ENCODE measurements at places on chromosomes 1 and 21. TPM values are rescaled to one million over a fixed set of nuclear protein-coding genes. Genes with fewer than 3 reads are reported as not detected.

GRCh38 chr1:87754139-87754538 is 425.5 kb downstream of the LMO4 start:
- DNase-seq: no peak

CELA2A gene
- total RNA-seq: not detected

- no peak for DNase-seq
These were observed 40.1 kb upstream of the GPR52 start for GRCh38 chr1:174407665-174408064.

CNKSR1 gene
- total RNA-seq: 3.3 TPM

DNA sequence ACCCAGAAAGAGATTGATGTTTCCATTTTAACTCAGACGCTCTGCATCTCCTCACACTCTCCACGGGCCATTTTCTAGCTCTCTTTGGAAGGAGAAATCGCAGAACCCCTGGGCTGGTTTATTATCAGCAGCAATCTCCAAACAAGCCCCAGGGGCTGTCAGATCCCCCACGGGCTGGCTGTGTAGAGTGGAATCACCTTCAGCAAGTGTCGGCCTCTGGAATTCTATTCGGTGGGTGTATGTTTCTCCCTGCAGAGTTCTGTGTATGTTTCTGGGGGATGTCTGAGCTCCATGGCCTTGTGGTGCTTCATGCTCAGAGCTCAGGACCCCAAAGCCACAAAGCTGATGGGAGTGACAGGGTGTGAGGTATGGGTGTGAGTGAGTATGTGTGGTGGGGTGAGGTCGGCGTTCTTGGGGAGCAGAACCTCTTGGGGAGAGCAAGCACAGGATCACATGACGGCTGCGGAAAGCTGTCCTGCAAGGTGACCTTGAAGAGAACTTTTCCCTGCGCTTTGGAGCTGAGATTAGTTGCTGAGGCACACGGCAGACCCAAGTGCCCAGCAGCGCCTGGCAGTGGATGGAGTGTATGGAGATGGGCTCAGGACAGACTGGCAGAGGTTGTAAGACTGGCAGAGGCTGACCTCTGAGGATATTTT is 489 bp downstream of the ACOT11 start:
- no peak for DNase-seq

All from frontal cortex (tissue), 4 donors.